ENCODE measurements at places on chromosomes 1 and 21. TPM values are rescaled to one million over a fixed set of nuclear protein-coding genes. Genes with fewer than 3 reads are reported as not detected.

- peak; percentile 45 for DNase-seq
Measured at GRCh38 chr1:50023292-50024159, at the start of gene AGBL4. Gene AGBL4 (minus strand): TSS chr1:50023954.

DNA sequence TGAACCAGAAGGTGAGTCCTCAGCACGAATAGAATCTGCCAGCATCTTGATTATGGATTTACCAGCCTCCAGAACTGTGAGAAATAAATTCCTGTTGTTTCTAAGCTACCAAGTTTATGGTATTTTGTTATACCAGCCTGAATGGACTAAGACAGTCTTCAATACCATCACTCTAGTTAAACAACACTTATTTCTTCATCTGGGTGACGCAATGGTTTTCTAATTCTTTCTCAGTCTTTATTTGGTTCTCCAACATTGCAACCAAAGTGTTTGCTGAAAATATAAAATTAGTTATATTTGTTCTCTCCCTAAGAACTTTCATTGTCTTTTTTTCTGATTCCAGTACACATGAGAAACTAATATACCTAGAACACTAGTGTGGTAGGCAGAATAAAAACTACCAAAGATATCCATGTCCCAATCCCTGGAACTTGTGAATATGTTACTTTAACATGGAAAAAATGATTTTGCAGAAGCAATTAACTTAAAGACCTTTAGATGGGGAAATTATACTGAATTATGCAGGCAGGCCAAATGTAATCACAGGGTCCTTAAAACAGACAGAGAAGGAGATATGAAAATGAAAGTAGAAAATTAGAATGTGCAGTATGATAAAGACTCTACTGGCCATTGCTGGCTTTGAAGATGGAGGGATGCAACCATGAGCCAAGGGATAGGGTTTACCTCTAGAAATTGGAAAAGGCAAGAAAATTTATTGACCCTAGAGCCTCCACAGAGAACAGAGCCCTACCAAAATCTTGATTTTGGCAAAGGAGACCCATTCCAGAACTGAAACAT is 1115.1 kb downstream of the PLA2G4A start:
- DNase-seq, result no peak

GRCh38 chr1:111491070-111491469 is 12.4 kb downstream of the ADORA3 start:
- no peak for DNase-seq

GRCh38 chr1:40050863-40051262 is 10.3 kb downstream of the CAP1 start:
- no peak for DNase-seq

The APOBEC4 gene
- not detected for total RNA-seq

The LRIF1 gene
- total RNA-seq, result not detected

Data from Caki2 (cell line).